ENCODE measurements at places on chromosomes 11 and 22.

GRCh38 chr22:49977578-49977977, 17.0 kb downstream of the PIM3 start:
- no peak for DNase-seq

GRCh38 chr11:58922479-58922878, 16.8 kb upstream of the GLYATL1 start:
- DNase-seq: no peak

DNA sequence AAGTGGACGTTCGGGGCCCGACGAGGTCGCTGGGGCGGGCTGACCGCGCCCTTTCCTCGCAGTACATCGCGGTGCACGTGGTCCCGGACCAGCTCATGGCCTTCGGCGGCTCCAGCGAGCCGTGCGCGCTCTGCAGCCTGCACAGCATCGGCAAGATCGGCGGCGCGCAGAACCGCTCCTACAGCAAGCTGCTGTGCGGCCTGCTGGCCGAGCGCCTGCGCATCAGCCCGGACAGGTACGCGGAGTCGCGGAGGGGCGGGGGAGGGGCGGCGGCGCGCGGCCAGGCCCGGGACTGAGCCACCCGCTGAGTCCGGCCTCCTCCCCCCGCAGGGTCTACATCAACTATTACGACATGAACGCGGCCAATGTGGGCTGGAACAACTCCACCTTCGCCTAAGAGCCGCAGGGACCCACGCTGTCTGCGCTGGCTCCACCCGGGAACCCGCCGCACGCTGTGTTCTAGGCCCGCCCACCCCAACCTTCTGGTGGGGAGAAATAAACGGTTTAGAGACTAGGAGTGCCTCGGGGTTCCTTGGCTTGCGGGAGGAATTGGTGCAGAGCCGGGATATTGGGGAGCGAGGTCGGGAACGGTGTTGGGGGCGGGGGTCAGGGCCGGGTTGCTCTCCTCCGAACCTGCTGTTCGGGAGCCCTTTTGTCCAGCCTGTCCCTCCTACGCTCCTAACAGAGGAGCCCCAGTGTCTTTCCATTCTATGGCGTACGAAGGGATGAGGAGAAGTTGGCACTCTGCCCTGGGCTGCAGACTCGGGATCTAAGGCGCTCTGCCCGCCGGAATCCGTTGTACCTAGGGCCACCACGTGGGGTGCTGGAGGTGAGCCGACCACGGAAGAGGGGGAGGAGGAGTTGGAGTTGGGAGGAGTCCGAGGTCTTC, 771 bp downstream of the MIF start:
- DNase-seq: peak; percentile 49

DNA sequence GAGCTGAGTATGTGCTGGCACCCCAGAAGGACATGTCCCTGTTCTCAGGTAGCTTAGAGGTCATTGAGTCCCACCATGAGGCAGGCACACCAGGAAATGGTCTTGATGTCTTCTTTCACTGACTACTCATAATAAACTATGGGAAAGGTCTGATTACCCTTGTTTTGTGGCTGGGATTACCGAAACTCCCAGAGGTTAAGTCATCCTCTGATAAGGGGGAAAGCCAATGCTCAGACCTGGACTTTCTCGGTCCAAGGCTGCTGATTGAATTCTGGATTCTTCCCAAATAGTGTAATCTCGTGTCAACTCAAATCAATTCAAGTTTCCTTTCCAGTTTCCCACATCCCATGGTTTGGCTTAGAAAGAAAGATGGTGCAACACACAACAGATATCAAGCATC, 3.7 kb upstream of the CD44 start:
- DNase-seq: no peak

- DNase-seq: no peak
These were observed 21.6 kb downstream of the GPR83 start for GRCh38 chr11:94379613-94380012.

- DNase-seq: no peak
These were observed 7.3 kb upstream of the SSTR3 start for GRCh38 chr22:37219533-37219932.

GRCh38 chr11:13902523-13902922, 60.0 kb upstream of the SPON1 start:
- no peak for DNase-seq

GRCh38 chr22:24331468-24332440, 61.1 kb downstream of the SPECC1L start:
- DNase-seq: no peak

DNA sequence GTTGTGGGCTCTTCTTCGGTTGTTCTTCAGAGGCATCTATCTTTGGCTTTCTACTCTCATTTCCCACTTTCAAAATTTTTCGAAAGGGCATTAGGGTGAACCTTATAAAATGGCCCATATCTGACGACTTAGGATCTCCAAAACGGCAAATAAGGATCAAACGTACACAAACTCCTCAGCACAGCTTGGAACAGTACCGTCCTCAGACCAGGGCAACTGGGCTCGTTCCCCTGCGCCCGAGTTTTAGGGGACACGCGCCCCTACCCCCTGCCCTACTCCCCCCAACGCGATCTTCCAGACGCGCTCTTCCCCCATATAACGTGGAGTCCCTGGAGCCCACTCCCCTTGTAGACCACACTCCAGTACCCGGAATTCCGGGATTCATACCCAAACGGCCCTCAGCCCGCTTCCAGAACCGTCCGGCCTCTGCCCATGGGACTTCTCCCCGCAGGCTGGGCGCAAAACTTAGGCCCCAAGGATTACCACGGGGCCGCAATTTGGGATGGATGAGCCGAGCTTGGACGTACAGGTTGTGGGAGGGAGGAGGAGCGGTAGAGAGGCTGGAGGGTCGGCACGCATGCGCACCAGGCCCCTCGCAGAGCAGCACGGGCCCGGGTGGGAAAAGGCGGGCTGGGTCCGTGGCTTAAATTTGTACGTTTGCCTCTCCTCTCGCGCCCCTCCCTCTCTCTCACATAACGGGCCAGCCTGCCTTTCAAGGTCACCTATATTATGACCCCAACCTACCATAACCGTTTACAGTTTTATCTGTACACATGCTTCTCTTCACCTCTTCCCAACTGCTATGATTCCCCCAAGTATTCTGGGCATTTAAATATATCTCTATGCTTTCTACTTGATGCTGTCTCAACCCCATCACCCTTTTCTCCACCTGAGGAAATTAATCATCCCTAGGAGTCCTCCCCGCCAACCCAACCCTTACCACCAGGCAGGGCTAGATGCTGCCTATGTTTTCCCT, 3.4 kb downstream of the CCDC89 start:
- DNase-seq: peak; percentile 37

DNA sequence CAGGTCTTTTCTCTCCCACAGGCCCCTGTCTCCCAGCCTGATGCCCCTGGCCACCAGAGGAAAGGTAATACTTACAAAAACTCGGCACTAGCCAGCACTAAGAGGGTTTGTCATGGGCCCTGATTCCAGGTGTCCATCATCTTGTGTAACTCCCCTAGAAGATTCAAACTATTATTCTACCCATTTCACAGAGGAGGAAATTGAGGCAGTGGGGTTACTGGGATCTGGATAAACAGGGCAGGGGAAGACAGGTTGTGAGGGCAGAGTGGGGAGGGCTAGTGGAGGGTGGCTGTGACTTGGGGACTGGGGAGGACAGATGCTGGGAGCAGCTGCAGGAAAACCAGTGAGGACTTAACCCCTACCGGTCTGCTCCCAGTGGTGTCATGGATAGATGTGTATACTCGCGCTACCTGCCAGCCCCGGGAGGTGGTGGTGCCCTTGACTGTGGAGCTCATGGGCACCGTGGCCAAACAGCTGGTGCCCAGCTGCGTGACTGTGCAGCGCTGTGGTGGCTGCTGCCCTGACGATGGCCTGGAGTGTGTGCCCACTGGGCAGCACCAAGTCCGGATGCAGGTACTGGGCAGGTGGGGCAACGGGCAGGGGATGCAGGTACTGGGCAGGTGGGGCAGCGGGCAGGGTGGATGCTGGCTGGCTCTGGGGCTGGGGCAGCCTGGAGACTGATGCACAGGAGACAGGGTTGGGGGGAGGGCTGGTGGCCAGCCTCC, 1.2 kb downstream of the VEGFB start:
- no peak for DNase-seq

- no peak for DNase-seq
These were observed 12.0 kb downstream of the UPK3A start for GRCh38 chr22:45296628-45297297.

GRCh38 chr11:119087747-119088241, 3.1 kb downstream of the HMBS start:
- DNase-seq: no peak

GRCh38 chr11:33953289-33953688, 61.4 kb upstream of the LMO2 start:
- DNase-seq: no peak

GRCh38 chr11:84256618-84257017, 970.5 kb upstream of the CCDC90B start:
- DNase-seq: no peak

- DNase-seq: no peak
These were observed 49.0 kb upstream of the CYP2D6 start for GRCh38 chr22:42179616-42180015.

DNA sequence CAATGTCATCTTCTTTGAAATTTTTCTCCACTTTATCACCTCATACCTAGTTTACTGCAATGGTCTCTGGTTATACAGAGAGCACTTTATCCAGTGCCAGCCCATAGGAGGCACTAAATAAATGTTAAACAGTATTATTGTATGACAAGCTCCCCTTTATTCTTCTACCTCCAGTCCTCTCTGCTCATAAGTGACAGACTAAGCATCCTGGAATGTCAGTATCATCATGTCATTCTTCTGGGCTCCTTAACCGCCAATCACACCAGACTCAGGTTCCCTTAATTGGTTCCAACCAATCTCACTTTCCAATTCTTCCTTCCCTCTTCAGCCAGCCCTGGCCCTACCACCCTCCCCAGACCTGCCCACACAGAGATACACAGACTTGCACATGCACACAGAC, 93.1 kb downstream of the RPL27A start:
- no peak for DNase-seq

DNA sequence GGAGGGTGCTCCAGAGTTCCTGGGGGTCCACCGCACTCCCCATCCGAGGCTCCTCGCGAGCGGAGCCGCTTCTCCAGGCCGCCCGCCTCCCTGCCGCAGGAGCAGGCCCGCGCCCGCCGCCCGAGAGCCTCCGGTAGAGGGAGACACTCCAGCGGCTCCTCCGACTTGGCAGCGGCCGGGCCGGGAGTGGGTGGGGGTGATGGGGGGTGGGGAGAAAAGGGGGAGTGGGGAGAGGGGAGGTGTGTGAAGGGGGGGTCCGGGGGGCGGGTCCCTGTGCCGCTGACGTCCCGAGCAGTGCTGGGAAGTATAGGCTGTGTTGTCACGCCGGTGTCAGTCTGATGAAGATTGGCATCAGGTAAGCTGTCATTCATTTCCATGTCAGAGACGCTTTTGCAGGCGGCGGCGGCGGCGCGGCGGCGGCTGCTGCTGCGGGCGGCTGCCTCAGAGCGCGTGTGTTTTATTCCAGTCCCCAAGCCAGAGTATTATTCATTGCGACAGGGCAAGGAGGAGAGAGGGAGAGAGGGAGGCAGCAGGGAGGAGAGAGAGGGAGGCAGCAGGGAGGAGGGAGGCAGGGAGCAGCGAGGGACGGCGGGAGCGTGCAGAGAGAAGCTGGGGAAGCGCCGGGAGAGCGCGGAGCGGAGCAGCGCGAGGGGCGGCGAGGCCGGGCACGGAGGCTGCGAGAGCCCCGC, at the start of gene PKNOX2:
Gene PKNOX2, plus strand, starts transcription at position 330 of the 689 bp plus-strand sequence. CDS start 186,555 bp downstream, outside the sequence.
- peak; percentile 47 for DNase-seq

DNA sequence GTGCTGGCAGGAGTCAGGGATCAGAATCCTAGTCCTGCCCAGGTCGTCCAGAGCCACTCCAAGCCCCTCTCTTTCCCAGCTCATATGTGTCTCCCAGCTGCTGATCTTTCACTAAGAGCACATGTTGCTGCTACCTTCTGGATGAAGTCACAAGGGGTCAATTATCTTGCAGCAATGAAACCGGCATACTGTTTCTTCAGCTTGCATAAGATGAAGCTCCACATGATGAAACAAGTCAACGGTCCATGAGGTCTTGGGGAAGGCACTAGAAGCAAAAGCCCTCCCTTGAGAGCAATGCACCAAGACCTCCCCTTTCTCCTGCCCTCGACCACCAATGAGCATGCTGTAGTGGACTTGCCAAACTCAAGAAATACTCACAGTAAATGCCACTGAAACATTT, 148.9 kb downstream of the TENM4 start:
- DNase-seq: no peak

GRCh38 chr11:24688981-24689380, 192.1 kb downstream of the LUZP2 start:
- DNase-seq: no peak

GRCh38 chr11:79066456-79067351, 374.1 kb downstream of the TENM4 start:
- DNase-seq: no peak
